ENCODE measurements at places on chromosomes 1 and 21.

DNA sequence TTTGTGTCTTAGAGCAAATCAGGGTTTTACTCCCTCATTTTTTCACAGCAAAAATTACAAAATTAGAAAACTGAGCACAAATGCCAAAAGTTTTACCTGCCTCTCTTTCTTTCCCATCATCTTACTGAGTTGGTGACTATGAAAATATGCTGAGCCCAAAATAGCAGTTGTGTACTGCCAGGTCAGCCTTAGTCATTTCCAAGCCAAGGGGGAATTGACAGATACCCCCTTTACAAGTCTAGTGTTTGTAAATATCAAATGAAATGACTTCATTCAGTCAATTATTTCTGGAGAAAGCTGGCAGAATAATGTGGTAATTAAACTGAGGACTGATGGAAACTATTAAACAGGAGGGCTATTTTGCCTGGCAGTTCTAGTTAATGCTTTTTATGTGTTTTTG, 11.4 kb upstream of the GORAB start:
- no peak for DNase-seq

- DNase-seq = no peak
Measured at GRCh38 chr21:38631206-38631605, 132.9 kb upstream of the ERG start.

DNA sequence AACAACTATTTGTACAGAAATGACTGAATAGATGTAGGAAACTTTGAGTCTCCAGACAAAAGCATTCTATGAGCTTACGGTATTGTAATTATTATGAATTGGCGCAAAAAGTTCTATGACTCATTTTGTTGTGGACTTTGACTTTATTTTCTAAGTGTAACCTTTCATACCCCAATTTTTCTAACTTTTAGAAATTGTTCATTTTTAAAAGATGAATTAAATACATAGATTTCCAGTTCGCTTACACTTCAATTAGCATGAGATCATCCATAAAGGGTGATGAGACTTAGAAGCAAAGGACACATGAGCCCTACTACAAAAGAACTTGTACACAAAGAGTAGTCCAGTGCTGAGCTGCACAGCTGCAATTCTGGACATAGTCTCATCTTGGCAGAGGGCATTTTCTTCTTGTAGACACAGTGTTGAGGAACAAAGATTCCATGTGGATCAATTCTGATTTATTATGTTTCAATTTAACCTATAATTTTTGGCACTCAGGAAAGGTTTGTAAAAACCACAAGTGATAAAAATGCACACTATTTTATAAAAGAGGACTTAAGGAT, 431.1 kb downstream of the LRRIQ3 start:
- no peak for DNase-seq

- no peak for DNase-seq
Measured at GRCh38 chr1:35449334-35450008, 107.7 kb downstream of the KIAA0319L start.

GRCh38 chr1:91282695-91283420, 121.8 kb downstream of the HFM1 start:
- DNase-seq = peak; percentile 25

- no peak for DNase-seq
Measured at GRCh38 chr1:165595246-165595938, 35.6 kb upstream of the MGST3 start.

DNA sequence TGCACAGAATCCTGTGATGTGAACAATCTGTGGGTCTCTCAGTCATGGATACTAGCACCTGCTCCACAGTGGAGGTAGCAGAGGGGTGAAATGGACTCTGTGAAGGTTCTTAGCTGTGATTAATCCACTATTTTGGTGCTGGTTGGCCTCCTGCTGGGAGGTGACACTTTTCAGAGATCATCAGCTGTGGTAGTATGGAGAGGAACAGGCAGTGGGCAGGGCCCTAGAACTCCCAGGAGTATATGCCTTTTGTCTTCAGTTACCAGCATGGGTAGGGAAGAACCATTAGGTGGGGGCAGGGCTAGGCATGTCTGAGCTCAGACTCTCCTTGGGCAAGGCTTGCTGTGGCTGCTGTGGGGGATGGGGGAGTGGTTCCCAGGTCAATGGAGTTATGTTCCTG, 54.0 kb upstream of the KCNJ15 start:
- no peak for DNase-seq

DNA sequence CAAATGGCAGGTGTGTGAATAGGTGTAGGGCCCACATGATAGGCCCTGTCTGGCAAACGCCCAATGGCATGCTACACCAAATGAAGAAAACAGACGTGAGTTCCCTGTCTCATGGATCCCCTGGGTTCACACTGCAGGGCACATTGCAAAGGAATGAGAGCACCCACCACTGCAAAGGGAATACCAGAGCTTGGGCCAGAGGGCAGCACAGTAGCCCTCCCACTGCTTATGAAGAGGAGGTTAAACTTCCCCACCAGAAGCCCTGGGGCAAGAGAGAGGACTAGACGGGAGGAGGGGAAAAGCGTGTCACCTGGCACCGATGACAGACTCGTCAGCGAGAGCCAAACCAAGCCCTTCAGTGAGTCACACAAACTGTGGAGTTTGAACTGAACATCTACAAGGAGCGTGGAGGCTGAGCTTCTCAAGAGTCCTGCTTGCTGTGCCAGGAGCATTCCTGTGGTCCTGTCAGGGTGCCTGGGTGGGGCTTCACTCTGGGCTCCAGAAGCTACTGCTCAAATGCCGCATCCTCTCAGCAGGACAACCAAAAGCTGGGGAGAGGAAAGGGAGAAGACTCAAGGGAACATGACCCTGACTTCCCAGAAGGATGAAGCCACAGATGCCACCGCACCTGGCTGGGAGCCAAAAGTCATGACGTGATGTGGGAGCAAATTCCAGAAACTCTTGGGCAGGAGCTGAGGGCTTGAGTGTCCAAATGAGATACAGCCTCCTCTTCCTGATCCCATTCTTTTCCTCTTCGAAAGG, 61.1 kb downstream of the TOMM20 start:
- no peak for DNase-seq

- DNase-seq = no peak
Measured at GRCh38 chr1:50262436-50262835, 153.7 kb downstream of the ELAVL4 start.

DNA sequence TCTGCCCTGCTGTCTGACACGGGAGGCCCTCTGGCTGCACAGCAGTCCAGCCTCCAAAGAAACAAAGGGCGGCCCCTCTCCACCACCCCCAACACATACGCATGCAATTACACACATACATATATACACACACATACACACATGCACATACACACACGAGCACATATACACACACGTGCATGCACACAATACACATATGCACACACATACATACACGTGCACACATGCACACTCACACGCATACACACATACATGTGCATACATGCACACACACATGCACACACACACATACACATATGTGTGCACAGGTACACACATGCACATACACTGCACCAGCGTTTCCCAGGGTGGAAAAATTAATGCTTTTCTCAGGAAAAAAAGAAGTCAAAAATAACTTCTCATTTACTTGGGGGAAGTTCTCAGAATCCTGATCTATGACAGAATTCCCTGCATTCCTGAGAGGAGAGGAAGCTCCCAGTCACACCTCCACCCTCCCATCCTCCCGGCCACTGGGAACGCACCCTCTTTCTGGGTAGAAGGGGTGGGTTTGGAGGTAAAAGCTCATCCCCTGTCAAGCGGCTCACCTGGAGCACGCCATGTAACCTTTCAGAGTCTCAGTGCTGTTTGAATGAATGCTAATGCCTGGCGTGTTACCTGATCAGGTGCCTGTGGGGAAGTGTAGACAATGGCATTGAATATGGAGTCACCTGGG, 33.1 kb upstream of the KLHDC7A start:
- DNase-seq = no peak

DNA sequence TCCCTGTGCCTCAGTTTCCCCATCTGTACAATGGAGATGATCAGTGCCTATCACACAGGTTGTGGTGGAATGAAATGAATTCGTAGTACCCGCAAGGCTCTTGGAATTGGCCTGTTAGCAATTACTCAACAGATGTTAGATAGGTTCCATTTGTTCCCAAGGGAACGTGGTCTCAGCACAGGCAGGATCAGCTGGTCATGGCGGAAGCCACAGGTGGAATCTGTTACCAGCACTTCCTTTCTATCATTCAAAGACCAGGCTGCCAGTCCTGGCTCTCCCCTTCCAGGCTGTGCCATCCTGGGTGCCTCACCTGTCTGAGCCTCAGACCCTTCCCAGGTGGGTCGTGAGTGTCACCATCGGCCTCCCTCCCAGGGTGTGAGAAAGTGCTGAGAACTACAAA, 61.5 kb downstream of the FBXO2 start:
- DNase-seq = no peak

GRCh38 chr1:21814981-21815582, 3.0 kb downstream of the LDLRAD2 start:
- DNase-seq = no peak

DNA sequence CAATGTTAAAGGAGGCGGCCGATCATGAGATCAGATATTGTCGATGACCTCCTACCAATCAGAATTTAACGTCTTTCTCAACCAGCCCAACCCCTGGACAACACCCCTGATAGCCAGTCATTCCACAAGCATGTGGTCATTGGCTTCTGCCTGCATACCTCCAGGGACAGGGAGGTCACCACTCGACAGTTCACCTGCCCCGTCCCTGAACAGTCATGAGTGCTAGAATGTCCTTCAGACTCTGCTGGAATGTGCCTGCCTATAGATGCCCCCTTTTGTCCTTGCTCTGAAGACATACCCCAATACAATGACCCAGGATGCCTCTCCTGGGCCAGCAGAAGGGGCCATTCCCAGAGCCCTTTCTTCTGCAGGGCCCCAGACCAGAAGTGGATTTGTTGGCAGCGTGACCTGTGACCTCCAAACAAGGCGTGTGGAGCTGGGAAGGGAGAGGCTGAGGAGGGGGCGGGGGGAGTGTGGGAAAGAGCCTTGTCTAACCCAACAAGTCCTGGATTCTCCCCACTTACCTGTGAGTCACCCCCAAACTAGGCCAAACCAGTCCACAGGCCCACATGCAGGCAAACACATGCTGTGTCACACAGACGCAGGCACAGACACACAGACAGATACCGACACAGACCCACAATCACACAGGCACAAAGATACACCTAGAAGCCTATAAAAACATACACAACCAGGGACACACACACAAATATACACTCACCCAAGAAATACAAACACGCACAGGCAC, 2.2 kb downstream of the CRYBG2 start:
- DNase-seq = no peak

DNA sequence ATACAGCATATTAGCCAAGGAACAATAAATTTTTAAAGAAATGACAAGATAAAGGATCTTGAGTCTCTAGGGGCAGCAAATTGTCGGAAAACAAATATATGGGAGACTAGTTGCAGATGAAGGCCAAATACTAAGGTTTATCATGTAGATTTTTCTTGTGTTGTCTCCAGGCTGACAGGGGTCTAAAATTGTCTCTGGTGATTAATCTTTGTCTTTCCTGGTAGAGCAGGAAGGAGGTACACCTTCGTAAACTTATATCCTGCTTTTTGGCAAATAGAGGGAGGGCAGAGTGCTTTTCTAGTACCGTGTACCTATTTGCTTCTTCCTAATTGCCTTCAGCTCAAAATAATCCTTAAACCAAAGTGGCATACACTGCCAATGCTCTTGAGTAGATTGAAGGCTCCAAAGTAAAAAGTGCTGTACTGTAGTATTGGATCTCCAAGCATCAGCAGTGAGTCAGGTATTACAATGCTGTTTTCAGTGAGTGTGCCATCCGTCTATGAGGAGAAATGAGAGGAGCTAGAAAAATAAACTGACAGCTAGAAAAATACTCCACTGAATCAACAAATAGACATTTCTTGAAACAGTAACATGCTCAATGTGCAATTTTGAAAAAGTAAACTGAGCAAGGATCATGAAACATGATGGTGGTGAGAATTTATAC, 1.8 kb upstream of the LEPR start:
- no peak for DNase-seq

- no peak for DNase-seq
Measured at GRCh38 chr1:30225357-30225756, 498.0 kb downstream of the MATN1 start.

DNA sequence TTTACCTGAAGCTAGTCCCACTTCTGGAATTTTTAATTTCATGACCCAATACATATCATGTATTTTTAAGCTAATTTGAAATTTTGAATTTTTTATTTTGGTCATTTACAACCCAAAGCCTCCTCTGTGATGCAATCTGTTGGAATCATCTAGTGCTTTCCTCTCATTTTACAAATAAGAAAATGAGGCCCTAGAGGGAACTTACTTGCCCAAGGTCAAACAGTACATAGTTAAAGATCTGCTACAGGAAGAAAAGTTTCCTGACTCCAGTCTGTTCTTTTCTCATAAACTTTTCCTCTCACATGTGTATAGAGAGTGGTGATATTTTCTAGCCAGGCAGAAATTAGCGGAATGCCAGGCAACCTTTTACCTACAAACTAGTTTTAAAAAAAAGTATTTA, 59.3 kb upstream of the DPT start:
- DNase-seq = no peak

DNA sequence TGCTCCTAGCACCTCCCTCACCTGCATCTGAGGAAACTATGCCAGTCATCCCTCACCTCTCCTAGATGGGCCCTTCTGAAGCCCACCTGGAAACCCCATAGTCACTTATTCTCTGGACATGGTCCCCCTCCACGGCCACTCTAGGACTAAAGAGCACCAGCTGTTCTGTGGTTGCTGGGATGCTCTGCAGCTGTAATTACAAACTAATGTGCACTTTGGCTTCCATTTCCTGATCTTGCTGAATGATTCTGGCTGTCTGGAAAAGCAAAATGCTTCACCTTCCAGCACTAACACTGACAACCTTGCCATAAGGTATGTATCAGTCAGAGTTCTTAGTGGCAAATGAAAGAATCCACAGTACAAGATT, 48.7 kb upstream of the PSEN2 start:
- DNase-seq = no peak

GRCh38 chr1:201149400-201149799, 4.9 kb downstream of the TMEM9 start:
- no peak for DNase-seq

GRCh38 chr1:55214212-55214933, 791 bp downstream of the USP24 start:
- DNase-seq = peak; percentile 21

DNA sequence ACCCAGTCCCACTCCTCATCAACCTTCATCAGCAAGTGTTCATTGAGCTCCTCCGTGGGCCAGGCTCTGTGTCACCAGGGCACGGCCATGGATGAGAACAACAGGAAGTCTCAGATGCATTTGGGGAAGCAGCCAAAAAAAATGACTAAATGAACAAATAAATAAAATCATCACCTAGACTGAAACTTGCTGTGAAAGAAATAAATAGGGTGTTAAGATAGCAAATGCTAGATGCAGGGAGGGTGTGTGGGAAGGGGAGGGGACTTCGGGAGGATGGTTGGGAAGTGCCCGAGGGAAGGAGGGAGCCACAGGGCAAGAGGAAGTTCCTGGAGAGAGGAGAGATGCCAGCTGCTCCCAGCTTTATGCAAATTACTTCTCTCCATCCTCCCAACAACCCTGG, 696.7 kb downstream of the PTPRU start:
- DNase-seq = no peak

- DNase-seq = no peak
Measured at GRCh38 chr1:54754045-54754444, 10.3 kb downstream of the PARS2 start.

DNA sequence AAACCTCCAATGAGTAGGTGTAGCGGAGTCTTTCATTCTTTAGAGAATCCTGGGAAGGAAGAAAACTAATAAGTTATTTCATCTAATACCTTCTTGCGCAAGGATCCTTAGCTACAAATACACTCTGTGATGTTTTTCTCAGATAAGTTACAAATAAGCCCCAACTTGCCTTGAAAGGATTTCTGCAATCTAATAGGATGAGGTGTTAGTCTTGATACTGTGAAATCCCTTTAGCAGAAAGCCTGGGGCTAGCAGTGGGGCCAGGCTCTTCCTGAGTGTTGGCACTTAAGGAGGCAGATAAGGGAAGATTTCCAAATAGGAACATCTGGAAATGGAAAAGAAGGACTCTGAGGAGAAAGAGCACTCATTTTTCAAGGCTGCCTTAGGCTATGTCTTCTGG, 168.0 kb upstream of the DAB1 start:
- no peak for DNase-seq
